ENCODE measurements at places on chromosomes 4 and X.

- DNase-seq = no peak
These were observed 7.4 kb downstream of the MEPE start for GRCh38 chr4:87840149-87840548.

DNA sequence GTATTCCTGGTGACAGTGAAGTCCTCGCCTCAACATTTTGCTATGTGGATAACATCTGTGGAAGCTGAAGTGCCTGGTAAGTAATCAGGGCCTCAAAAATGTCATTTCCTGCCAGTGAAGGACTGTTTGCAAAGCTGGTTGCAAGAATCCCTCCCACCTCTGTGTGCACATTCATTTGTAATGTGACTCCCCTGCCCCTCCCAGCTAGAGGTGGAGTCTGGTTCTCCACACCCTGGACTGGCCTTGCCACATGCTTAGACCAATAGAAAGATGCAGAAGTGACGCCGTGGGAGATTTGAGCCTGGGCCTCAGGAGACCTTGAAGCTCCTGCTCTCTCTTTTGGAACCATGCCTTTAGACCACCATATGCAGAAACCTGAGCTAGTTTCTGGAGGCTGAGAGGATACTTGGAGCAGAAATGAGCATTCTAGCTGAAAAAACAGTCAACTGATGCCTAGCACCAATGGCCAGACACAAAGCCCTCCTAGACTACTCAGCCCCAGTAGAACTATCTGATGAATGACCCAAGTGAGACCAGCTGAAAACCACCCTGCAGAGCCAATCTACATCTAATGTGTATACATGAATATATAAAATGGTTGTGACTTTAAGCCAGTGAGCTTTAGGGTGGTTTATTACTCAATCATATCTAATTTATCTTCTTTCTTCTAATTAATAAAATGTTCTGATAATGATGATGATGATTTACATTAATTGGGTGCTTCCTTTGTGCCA is 47.8 kb upstream of the CRMP1 start:
- no peak for DNase-seq

- no peak for DNase-seq
These were observed 40.0 kb upstream of the ANK2 start for GRCh38 chr4:113009461-113009860.

DNA sequence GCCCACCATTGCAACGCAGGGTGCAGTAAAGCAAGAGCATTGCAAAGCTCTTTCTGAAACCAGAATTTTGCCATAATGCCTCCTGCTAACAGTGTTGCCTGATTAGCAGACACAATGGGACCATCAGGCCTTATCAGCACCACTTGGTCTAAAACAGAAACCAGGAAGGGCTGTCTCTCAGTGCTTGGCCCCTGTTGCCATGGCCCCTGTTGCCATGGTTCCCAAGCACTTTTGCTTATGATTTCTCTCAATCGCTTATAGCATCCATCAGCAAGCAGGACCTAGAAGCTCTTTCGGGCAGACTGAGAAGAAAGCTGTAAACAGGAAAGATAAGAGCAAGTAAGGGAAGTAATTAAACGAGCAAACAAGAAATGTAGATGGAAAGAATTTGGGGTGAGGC is 36.8 kb downstream of the RTL5 start:
- DNase-seq = no peak

GRCh38 chr4:14434483-14434882 is 567.8 kb upstream of the CPEB2 start:
- DNase-seq = no peak

DNA sequence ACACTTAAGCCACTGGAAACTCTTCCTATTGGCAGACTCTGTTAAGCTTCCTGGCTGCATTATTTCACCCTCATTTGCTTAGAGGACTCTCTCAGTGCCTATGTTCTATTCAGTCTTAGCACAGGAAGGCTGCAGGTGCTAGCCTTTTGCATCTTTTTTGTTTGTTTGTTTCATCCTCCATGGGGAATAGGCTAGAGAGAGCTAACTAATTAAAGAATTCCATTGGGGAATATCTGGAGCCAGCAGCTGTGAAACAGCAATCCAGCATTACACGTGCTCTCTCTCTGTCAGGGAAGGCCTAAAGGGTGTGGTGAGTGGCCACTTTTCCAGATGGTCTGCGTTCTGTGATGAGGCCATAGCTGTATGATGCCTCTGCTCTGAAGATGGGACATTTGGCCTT is 633.6 kb downstream of the SPRY1 start:
- no peak for DNase-seq

- DNase-seq = no peak
These were observed 793 bp downstream of the TSPAN7 start for GRCh38 chrX:38561951-38562719.

GRCh38 chrX:134898440-134898839 is 92.4 kb upstream of the SMIM10 start:
- no peak for DNase-seq

DNA sequence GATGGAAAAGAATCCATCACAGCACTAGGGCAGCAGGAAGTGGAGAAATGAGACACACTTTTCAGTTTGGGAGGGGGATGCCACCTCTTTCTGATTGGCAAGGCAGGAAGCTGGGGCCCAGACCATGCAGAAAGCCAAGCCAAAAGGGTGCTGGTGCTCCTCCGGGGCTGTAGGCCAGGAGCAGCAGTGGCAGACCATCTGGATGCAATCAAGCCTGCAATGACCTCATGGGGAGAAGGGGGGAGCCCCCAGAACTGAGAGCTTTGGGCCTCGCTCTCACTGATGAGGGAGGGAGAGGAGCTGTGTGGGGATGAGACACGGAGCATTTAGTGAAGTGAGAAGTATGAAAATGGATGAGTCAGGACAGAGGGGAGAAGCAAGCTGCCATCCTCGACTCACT is 141.3 kb upstream of the NALF2 start:
- DNase-seq = no peak

DNA sequence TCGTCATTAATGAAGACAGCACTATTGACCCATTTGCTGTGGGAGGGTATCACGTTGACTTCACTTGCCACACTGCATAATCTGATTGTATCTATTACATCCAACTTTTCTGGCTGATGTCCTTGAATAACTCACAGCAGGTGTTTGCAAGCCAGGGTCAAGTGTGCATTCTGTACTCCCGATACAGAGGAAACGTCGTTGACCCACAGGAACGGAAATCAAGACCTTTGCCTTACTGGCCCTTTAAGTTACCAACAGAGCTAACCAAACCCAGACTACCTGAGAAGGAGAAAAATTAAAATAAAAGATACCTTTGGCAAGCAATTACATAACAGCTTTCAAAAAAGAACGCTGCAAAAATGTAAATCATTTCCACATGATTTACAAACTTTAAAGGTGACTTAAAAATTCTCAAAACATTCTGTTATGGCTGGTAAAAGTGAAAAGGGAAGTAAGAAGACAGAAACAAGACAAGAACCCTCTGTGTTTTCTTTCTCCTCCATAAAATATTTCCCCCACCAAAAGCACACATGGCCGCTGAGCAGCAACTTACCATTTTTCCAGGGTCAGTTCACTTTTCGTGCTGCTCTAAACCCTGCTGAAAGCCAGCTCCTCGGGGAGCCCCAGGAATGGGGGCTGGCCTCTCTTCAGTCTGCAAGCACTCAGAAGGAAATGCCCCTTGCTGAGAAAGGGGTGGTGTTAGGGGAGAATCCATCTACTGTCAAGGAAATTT is 6.5 kb upstream of the SHISA3 start:
- no peak for DNase-seq

DNA sequence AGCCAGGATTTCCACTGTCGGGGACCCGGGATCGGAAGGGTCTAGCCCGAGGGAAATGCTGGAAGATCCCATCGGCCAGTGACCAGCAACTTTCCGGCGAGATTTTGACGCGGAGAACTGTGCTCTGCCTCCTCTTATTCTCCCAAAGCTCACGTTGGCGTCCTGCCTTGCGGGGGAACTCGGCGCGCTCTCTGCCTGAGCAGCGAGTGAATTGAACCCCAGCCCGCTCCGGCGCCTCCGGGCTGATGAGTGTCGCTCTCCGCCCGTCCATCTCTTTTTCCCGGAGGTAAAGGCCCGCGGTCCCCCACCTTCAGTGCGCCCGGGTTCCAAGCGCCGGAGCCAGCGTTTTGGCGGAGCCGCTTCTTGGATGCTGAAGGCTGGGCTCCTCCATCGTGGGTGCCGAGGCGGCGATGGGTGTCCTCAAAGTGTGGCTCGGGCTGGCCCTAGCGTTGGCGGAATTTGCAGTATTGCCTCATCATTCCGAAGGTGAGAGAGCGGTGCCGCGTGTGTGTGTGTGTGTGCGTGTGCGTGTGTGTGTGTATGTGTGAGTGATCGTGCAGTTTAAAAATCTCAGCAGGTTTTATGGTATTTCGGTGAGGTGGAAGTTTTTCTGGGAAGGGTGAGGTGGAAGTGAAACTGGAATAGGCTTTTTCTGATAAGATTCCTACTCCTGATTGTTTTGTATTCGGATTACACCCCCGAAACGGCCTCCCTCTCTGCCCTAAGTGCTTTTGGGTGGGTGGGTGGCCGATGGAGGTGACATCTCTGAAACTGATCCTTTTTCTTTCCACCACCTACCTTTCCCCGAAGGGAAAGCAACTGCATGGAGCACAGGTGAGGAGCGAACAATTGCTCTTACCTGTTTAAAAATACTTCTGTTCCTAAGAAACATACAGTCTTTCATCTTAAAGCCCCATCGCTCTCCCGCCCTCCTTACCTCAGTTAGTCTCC is 752 bp downstream of the FRAS1 start:
- peak; percentile 81 for DNase-seq

DNA sequence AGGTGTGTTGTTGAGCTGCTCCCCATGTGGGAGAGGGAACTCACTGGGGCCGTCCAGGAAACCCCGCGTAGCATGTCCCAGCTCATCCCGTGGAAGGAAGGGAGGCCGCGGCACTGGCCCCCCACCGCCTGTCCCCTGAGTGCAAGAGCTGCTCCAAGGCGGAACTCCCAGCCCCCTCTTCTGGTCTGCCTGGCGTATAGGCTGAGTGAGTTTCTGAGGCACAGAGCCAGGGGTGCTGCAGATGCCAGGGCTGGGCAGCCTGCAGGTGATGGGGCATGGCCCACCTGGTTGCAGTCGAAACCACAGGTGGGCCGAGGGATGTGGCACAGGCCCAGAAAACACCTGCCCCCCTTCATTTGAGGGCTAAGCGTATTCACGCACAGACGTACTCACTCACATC is 49.6 kb downstream of the ABLIM2 start:
- DNase-seq = no peak

DNA sequence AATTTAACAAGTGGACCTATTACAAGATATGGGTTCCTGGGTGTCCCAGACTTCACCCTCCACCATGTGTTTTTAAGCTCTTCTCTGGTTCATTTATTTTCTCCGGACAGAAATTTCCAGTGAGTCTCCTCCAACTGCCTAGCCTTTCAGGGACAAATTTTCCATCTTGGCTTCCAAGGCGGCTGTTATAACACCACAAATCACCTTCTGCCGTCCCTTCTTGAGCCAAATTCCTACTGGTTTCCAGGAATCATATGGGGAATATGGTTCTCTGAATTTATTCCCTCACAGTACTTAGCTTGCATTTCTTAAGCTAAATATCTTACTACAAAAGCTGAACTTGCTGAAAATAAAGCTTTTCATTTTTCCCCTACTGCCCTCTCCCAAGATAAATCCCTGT is 18.8 kb downstream of the NEXMIF start:
- no peak for DNase-seq

- DNase-seq = no peak
These were observed 755.1 kb upstream of the IGFBP7 start for GRCh38 chr4:57865264-57865663.

DNA sequence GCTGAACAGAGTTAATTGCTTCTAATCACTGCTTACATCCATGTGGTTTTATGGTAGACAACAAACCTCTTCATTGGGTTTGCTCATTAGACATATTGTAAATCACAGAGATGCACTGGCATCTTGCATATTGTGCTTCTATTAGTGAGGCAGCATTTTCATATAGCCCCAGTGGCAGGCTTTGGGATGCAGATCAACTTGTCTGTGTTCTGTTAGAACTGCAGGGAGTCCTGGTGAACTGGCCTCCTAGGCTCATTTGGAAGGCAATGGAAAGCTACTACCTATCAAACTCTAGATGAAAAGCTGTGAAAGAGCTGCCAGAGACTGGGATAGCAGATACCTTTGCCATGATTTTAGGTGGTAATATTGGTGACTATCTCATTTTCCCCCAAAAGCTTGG is 108.8 kb downstream of the NAA11 start:
- no peak for DNase-seq

DNA sequence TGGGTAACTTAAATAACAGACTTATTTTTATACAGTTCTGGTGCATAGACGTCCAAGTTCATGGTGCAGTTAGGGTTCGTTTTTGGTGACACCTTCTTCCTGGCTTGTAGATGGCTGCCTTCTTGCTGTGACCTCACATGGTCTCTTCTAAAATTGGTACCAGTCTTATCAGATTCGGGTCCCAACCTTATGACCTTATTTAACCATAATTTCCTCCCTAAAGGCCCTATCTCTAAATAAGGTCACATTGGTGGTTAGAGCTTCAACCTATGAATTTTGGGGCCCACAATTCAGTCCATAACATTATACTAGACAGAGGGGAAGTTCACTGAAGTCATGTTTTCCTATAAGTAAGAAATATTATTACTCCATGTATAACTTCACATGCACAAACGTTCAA is 128.0 kb downstream of the CFAP299 start:
- no peak for DNase-seq

DNA sequence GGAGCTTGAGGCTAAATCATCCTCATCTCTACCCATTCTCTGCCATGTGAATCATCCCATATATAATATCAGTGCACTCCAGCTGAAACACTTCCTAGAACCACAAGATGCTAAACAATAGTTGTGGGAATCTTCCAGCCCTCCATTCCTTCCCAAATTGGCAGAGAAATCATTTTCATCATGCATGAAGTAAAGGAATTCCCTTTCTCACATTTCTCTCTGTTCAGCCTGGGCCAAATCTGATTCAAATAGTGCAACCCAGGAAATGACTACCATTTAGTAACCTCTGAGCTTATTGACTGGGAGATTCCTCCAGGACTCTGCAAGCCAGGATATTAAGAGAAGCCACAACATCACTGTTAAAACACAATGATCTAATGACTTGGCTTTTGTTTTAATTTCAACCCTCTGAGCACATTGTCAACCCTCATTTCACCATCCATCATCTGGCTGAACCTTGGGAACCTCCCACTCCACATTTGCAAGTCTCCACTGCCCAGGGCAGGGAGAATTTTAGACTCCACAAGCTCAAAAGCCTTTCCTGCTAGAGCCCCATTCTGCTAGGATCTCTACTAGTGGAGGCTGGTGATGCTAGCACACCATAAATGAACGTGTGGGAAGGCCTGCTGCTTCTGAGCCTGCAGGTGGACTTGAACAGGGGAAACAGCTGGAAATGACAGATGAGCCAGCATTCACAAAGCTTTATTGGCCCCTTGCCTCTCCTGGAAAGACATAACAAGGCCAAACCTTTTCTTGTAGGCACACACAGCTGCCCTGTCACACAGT is 133.9 kb downstream of the TET2 start:
- no peak for DNase-seq

All from suprapubic skin (tissue), 4 donors.